ENCODE measurements at places on chromosomes 2 and 18. TPM values are rescaled to one million over a fixed set of nuclear protein-coding genes. Genes with fewer than 3 reads are reported as not detected.
A peak's percentile ranks its signal among the peaks of the same experiment; 100 is the strongest.

DNA sequence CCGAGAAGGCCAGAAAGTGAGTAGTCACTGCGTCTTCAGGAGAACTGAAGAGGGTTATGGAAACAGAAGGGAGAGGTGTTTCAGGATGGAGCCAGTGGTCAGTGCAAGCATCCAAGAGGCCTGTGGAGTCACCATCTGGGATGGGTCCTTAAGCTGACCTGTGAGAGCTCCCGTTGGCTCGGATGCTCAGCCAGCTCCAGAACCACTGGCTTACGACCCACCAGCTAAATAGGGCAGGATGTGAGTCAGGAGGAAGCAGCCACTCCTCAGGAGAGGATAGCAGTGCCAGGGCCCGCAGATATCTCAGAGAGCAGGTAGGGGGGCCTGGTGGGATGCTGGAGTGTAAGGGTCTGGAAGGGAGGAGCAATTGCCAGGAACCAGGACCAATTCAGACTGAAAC lies 63.1 kb upstream of the B3GNT7 start:
- no peak for DNase-seq

GRCh38 chr2:184067502-184067901 lies 530.8 kb upstream of the ZNF804A start:
- no peak for DNase-seq

DNA sequence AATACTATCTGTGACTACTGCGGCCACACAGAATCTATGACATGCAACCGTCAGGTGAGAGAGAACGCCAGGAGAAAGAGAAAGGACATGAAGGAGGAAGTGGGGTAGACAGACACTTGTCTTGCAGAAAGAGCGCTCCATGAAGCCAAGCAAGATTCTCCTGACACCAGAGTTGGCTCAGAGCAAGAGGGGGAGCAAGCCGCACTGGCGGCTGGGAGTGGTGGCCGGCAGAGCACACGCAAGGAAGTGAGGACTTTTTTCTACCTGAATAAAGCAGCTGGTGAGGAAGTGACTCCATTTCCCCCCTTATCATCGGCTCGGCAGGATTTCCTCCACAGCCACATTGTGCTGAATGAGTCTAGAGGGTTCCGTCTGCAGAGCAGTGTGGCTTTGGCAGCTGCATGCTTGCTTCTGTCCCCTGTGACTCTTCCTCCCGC lies 181.6 kb downstream of the BCL2 start:
- no peak for DNase-seq

DNA sequence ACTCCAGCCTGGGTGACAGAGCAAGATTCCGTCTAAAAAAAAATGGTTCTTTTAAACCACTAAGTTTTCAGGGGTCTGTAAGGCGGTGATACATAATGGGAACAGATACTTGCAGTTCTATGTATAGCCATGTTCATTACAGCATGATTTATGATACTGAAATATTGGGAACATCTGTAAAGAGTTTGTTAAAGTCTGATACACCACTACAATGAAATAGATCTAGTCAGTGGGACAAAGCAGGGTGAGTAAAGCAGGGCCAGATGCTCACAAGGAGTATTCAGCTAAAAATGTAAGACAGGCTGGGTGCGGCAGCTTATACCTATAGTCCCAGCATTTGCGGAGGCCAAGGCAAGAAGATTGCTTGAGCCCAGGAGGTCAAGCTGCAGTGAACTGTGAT lies 6.2 kb upstream of the ING5 start:
- no peak for DNase-seq

GRCh38 chr2:219344751-219345430 lies 12.3 kb upstream of the RESP18 start:
- no peak for DNase-seq

DNA sequence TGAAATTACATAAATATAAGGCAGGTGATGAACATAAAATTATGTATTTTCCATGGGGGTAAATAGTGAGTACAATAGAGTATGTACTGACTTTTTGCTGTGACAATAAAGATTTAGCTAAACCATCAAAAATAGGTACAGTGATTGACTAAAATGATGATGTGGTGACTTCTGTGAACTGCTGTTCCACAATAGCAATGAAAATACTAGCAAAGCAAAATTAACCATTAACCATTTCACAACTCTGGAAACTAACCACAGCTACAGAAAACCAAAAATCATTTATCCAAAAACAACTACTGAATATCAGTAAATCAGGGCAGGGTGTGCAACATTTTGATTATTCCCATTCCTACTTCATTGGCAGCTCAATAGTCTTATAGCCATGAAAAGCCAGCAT lies 161.4 kb upstream of the GYPC start:
- DNase-seq = no peak

DNA sequence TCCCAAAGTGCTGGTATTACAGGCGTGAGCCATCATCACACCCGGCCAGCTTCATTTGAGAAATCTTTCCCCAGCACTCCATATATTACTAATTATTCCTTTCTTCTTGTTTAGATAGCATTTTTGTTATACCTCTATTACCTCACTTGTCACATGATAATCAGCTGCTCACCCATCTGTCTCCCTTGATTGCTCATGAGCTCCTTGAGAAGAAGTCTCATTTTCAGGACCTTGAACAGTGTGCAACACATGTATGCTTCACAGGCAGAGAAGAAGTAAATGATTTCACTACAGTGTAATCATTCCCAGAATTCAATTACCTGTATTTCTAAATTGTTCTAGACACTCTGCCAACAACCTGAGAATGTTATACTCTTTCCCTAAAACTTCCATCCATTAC lies 6.2 kb downstream of the PAIP2B start:
- no peak for DNase-seq

- no peak for DNase-seq
Measured at GRCh38 chr2:108067820-108068405, 81.6 kb downstream of the SLC5A7 start.

- no peak for DNase-seq
Measured at GRCh38 chr2:119204525-119204924, 19.1 kb upstream of the STEAP3 start.

GRCh38 chr18:6215888-6216287 lies 198.8 kb downstream of the L3MBTL4 start:
- DNase-seq = no peak

DNA sequence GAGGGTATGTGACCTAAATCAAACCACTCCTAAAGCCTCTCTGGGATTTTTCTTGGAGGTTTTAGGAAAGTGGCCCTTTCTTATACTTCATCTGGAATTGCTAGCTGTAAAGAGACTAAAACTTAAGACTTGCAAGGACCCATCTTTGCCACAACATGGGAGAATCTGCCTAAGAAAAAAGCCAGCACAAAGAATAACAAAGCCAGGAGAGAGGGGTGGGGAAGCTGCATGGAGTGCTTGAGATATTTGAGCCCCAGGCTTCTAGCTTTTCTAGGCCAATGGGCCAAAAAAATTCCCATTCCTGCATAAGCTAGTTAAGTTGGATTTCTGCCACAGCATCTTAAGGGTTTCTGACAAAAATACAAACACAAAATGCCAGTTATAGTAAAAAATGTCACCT lies 38.5 kb upstream of the LYPD6 start:
- no peak for DNase-seq

- no peak for DNase-seq
Measured at GRCh38 chr2:55459279-55459678, 39.6 kb upstream of the CCDC88A start.

- no peak for DNase-seq
Measured at GRCh38 chr2:147888680-147889079, 43.9 kb downstream of the ACVR2A start.

DNA sequence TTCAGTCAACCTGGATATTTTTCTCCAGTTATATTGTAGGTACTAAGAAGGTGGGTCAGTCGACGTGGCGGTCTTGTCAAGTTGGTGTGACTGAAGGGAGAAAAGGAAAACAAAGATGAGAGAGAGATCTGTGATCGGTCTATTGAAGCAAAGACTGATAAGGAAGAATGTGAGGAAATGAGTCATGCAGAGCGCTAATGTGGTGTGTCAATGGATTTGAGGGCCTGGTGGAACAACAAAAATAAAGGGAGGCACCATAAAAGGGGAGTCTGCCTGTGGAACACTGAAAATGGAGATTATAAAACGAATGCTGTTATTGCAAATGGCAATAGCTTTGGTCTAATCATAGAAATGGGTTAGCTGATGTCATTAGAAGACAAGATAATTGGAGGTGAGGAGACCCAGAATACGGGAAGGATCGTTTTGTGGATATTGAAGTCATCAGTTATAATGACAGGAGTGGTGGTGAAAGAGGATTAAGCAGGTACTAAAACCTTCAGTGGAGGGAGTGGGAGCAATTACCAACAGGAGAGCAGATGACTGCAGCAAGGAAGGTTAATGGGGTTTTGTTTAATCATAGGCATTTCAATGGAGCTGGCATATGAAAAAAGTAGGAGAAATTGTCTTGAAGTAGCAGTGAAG lies 599.1 kb upstream of the FSHR start:
- DNase-seq = no peak

- DNase-seq = peak; percentile 75
Measured at GRCh38 chr2:157245846-157246764, 11.4 kb upstream of the GALNT5 start.

GRCh38 chr2:191545361-191545760 lies 132.6 kb upstream of the NABP1 start:
- DNase-seq = no peak

The FAM110C gene
- total RNA-seq = not detected

The FBLN7 gene
- total RNA-seq = not detected

The LYG1 gene
- 0.37 TPM for total RNA-seq

Data from SJSA1 (cell line).